ENCODE measurements at places on chromosomes 16 and 17. TPM values are rescaled to one million over a fixed set of nuclear protein-coding genes. Genes with fewer than 3 reads are reported as not detected.
A peak's percentile ranks its signal among the peaks of the same experiment; 100 is the strongest.

Gene ITPRIPL2
- 19.1 TPM for polyA plus RNA-seq

Gene CRYBA1
- polyA plus RNA-seq = not detected

- no peak for DNase-seq
Measured at GRCh38 chr17:46935658-46936266, 12.8 kb downstream of the GOSR2 start.

DNA sequence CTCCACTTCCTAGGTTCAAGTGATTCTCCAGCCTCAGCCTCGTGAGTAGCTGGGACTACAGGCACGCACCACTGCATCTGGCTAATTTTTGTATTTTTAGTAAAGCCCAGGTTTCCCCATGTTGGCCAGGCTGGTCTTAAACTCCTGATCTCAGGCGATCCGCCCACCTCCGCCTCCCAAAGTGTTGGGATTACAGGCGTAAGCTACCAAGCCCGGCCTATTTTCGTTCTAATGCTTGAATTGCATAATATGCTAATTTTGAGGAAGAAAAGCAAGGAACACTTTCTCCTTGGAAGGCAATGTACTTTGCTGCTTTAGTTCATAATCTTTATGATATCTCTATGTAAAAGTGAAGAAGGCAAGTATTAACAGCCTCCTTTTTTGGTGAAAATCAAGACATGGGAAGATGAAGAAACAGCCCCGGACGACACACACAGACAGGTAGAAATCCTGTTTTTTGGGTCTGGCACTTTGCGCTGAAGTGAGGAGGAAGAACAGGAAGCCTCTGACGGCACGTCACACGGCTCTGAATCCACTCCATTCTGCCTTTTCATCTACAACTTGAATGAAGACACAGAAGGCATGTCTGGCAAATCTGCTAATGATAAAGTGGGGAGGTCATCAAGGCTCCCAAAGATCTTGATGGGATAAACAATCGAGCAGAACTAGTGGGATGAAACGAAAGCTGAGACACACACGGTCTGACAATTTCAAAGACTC lies 24.9 kb downstream of the VPS53 start:
- DNase-seq = no peak

DNA sequence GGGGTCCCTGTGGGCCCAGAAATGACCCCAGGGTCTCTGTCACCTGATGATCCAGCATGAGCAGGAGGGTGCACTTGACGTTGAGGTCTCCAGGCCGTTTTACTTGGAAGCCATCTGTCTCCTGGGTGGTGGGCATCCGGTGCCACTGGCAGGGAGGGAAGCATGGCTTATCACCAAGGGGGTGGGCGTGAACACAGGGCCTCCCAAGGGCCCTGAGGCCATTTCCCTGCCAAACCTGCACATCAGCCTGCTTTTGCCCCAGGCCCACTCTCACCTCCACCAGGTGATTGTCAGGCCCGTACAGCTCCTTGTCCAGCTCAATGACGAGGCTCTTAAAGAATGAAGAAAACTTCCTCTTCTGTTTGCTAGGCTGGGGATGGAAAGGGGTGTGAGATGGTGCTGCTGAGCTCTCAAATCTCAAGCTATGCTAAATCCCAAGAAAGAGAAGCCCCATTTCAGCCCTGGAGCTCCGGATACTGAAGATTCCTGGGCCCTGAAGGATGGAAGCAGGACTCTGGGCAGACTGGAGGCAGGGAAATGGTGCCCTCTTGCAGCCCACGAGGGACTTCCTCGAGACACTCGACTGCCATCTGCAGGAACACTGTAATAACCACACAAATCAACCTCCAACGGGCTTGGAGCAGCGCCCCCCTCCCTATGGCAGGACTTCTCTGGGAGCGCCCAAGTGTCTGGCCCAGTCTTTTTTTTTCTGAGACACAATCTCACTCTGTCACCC lies 7.1 kb upstream of the FTSJ3 start:
- DNase-seq = no peak

GRCh38 chr16:8760021-8760420 lies 37.4 kb downstream of the TMEM186 start:
- DNase-seq = no peak

DNA sequence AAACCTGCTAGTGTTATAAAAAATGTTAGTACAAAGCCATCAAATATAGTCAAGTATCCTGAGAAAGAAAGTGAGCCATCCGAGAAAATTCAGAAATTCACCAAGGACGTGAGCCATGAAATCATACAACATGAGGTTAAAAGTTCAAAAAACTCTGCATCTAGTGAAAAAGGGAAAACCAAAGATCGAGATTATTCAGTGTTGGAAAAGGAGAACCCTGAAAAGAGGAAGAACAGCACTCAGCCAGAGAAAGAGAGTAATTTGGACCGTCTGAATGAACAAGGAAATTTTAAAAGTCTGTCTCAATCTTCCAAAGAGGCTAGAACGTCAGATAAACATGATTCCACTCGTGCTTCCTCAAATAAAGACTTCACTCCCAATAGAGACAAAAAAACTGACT lies 31.7 kb downstream of the RBBP6 start:
- DNase-seq = no peak

DNA sequence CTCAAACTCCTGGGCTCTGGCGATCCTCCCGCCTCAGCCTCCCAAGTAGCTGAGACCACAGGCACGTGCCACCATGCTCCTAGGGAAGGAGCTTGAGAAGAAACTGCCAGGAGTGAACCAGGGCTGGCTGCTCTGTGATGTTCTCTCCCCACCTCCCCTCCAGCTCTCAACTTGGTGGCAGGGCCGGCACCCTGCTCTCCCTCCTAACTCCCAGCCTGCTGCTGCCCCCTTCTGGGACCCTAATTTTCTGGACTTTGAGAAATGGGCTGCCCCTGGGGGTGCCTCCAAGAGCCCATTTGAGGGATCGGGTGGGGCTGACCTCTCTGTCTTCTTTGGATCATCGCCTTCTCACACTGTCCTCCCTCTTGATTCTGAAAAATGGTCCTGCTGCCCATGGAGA lies 14.9 kb upstream of the STAT3 start:
- no peak for DNase-seq

- no peak for DNase-seq
Measured at GRCh38 chr16:73206151-73206707, 158.3 kb upstream of the ZFHX3 start.

DNA sequence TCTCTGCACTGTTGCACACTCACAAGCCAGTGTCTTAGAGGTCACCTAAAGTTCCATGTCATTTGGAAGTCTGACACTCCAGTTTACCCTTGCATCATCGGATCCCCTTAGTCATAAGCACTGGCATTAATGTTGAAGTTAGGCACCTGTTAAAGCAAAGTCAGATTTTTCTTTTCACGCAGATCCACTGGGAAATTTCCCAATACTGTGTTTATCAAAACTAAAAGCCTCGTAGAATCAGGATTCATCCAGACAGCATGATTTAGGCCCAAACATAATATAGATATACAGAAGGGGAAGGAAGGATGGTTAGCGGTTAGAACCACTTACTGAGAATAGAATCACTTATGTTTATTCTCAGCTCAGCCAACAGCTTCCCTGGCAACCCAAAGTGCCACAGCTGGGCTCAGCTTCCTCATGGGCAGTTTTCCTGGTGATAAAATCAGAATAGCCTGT lies 30.1 kb upstream of the HAPSTR1 start:
- no peak for DNase-seq

Gene MYH11
- 25.7 TPM for polyA plus RNA-seq

GRCh38 chr17:5002121-5002788 lies 4.5 kb downstream of the KIF1C start:
- DNase-seq = no peak

DNA sequence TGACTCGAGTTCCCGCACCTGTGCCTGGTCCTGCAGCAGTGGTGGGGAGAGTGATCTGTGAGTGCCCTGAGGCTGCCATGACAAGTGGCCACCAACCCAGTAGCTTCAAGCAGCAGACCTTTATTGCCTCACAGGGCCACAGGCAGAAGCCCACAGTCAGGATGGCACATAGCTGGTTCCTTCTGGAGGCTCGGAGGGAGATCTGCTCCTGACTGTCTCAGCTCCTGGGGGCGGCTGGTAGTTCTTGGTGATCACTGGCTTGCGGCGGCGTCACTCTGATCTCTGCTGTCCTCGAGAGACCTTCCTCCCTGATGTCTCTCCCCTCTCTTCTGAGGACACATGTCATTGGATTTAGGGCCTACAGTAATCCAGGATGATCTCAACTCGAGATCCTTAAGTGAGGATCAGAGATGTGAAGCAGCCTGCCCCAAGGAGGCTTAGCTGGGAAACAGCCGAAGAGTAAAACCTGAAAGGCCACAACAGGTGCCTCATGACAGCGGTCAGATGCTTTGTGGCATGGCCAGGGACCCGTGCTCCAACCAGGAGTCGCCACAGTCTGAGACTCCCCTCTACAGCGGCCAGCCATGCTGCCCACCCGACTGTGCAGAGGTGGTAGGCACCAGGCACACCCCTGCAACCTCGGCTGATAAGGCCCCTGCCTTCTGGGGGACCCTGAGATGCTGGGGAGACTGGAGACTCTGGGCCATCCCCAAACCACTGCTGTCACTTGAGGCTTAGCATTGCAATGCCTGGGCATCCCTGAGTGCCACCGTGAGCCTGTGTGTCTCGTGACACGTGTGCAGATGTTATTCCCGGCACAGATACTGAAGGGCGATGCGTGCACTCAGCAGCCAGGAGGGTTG lies 30.0 kb upstream of the SLC38A10 start:
- DNase-seq = no peak

- peak; percentile 87 for DNase-seq
Measured at GRCh38 chr17:50060951-50061712, 5.2 kb downstream of the ITGA3 start.

DNA sequence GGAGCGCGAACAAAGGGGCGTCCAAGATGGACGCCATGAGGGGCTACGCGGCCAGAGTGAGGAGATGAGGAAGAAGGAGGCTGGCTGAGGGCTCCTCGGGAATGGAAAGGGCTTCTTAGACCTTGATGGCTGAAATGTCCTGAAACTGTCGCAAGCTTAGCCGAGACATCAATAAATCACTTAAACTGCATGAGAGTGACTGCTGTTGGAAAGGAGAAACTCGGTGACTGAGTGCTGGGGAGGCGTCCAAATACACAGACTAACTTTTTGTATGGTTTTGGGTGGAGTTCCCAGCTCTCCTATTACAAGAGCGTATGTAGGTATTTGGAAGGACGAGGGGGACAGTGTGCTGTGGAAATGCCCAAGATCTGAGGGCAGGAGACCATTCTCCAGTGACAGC lies 1.4 kb upstream of the GEMIN4 start:
- DNase-seq = no peak

Gene GUCY2D
- 0.27 TPM for polyA plus RNA-seq

Gene ZG16
- 0.04 TPM for polyA plus RNA-seq

- no peak for DNase-seq
Measured at GRCh38 chr17:42009170-42009569, 8.1 kb downstream of the DNAJC7 start.

DNA sequence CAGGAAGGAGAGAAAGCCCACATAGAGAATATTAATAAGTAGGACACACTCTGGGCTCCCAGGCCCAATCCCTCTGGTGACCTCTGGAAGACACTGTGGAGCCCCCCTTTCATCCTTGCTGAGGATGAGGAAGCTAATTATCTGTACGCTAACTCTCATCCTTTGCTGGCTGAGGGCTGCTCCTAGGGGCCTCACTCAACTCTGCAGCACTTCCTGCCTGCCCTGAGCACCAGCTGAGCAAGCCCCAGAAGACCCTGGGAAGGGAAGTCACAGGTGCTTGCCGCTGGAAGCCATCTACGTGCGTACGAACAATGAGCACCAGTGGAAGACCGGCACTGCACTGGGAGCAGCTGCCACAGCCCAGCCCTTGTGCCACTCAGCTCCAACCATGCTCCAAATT lies 145.8 kb upstream of the CDH5 start:
- DNase-seq = peak; percentile 26

DNA sequence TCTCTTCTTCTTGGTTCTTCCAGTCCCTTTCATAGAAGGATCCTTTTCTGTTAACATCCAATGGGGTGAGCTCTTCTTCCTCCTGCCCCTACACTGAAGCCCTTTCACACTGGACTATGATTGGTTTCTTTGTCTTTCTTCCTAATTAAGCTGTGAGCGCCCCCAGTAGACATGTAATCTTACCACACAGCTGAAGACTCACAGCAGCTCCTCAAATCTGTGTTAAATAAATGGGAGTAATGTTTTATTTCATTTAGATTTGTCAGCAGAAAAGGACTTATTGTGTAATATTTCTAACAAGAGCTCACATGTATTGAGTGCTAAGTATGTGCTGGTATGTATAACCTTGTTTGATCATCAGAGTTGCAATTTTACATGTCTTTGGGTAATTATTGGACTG lies 55.7 kb downstream of the TOX3 start:
- DNase-seq = no peak

Gene SPATA32
- polyA plus RNA-seq = 0.40 TPM

DNA sequence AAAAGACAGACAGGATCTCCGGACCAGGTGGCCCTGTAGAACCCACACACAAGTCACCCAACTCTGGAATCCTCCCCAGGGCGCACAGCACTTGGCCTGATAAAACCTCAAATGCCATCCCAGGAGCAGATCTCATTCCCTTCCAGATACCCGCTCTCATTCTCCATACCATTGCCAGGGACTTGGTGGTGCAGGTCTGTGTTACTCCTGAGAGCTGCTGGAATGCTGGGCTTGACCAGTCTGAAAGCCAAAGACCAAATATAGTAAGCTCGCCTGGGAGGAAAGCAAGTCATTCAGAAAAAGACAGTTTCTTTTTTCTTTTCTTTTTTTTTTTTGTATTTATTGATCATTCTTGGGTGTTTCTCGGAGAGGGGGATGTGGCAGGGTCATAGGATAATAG lies 10.7 kb downstream of the MKS1 start:
- DNase-seq = no peak

DNA sequence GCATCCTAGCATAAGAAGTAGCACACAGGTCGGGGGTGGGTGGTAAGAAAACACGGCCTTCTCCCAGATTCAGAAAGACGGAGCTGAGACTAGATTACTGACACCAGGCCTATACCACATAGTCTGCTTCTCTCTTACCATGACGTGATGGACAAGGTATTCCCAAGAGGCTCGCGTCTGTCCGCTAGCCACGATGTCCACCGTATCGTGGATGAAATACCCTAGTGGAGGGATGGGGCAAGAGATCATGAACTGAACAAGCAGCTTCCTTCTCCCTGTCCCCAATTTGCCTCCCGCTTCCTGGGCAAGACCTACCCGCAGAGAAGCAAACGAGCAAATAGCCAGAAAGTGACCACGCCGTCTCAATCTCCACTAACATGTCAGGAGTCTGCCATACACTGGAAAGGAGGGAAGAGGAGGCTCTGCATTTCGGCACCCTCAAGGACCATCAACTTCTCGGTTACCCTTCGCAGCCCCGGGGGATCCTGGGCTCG lies 820 bp downstream of the TLCD1 start:
- DNase-seq = peak; percentile 27

DNA sequence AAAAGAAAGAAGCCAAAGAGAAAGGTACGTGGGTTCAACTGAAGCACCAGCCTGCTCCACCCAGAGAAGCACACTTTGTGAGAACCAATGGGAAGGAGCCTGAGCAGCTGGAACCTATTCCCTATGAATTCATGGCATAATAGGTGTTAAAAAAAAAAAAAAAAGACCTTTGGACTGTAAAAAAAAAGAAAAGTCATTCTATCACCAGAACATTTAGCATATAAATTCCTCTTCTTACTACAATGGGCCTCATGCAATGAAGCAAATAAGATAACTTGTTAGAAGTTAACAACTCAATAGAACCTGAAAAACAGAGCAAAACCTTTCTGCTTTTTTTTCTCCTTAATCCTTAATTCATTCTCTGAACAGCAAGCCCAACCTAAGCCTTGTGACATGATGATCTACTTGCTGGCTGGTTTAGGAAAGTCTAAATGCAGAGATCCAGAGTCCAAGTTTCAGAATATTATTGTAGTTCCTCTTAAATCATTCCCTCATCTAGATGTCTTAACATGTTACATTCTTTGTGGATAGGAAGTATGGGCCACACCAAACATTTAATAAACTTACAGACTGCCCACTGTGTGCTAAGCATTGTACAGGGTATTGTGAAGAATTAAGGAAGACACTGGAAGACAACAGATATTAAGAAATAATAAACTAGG lies 45.4 kb downstream of the BRCA1 start:
- DNase-seq = no peak
